ENCODE measurements at places on chromosomes 5 and 9.

DNA sequence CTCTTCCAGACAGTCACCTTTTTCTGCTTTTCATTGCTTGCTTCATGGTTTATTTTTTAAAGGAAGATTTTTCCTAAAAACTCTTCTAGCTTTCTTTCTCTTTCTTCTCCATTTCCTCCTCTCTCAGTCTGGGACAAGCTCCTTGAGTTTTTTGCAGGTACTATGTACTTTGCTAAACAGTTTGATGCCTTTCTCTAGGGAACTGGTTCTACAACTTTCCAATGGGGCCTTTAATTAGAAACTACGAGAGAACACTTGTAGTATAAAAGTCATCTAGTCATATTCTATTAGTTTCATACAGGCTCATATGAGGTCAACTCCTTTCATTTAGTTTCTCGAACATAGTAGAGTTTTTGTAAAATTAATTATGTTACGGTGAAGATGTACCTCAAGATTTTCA is 189.6 kb downstream of the DOCK8 start:
- DNase-seq = no peak

DNA sequence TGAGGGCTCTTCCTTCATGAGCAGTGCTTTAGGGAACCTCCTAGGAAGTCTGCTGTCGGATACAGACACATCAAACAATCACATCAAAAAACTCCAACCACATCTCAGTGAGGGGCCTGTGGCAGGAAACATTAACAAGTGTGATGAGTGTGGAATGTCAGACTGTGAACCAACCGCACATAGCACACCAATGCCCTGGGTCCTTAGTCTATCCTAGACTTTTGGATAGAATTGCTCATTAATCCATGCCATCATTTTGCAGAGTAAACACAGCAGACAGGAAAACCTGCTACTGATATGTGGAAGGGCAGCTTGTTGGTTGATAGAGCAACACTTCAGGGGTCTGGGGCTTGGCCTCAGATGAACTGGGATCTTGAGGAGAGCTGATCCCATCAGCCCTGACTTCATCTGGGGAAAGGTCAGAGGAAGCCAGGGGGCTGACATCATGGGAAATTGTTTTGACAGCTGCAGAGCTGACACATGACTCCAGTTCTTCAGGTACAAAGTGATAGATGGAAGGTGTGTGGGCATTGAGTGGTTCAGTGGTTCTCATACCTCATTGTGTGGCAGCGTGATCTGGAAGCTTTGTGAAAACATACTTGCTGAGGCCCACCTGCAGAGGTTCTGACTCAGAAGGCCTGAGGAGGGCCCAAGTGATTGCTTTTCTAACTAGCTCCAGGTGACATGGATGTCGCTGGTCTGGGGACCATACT is 193.3 kb downstream of the DIRAS2 start:
- no peak for DNase-seq

DNA sequence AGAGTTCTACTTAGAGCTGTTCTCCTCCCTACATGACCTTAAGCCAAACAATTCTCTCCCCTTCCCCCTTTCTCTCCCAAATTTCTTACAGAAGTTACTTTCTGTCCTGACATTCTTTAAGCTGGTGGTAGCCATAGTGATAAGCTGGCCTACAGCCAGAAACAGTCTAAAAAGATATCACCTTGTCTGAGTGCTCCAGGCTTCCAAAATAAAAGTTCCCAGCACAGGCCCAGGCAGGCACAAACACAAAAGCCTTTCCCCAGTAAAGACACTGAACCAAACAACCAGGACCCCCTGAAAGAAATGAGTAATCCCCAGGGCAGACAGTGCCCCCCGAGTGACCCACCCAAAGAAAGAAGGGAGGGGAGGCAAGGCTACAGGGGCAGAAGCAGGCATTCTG is 19.2 kb downstream of the SIL1 start:
- DNase-seq = no peak

- no peak for DNase-seq
These were observed 150.6 kb downstream of the COL23A1 start for GRCh38 chr5:178439493-178440180.
